ENCODE measurements at places on chromosomes 16 and 17.

DNA sequence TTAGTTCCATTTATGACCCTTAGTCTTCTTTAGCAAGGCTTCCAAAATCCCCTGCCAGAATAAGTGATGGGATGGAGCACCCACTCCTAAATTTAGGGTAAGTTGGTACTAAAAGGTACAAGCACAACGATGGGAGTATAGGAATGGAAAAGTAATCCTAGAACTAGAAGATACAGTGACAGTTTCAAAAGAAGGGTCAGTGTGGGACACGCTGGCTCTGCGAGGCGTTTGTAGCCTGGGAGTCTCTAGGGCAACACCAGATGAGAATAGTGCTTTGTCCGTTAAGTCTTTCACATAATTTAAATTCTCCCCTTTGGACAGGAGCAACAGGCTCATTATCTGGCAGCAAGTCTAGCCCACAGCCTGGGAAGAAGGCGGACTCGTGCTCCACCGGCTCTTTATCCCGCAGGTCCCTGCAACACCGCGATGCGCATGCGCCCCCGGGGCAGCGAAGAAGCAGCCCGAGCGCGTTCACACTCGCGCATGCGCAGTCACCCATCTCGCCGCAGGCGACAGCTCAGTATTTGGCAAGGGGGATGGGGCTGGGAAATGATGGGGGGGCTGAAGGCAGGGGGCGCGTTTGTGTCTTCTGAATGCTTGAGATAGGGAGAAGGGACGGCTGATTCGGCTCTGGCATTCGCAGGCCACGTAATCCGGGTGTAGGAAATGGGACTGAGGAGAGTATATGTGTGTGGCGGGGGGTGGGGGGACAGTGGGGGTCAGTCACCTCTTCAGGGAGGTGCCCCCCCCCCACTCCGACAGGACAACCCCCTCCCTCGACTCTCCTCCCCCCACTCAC, 564 bp downstream of the SPOP start:
- peak; percentile 97 for DNase-seq

- DNase-seq = no peak
These were observed 57.0 kb upstream of the CBFA2T3 start for GRCh38 chr16:89033796-89034572.

DNA sequence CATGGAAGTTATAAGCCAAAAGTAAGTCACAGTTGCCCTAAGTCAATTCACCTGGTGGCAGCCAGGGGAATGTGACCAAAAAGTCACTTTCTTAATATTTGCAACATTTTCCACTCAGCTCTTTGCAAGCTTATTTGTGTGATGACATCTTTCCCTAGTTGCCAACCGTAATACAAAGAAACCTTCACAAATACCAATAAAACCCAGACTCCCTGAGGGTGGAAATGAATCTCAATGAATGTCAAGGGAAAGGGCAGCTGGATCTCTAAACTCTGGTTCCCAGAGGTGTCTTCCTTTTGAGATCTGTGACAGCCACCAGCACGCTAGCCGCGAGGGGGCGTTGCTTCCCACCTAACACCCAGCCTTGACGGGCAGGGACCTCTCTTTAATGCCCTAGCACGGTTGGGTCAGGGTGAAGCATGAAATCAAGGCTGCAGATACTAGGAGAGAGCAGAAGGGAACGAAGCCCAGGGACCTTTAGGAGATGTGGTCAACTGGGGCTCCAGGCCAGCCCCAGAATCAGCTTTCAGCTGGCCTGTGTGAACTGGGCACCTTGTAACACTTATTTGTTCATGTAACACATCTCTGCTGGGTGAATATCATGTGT, 82.2 kb downstream of the CMC2 start:
- no peak for DNase-seq

DNA sequence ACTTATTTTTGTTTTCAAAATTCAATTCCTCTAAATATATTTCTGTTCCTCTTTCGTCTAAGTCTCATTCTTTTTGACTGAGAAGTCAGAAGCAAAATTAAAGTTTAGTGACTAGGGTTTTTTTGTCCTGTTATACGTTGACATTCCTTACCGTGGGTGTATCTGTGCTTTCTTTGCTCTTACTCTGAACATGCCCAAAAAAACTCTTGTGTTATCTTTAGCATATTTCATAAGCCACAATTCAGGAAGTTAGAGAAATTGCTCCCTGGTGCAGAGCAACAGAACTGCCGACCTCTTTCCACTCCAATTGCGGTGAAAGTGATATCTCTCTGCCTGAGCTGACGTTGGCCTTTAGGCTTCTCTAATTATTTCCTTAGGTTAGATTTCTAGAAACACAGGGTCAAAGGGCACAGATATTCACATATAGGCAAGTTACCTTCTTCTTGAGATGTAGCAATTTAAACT, 65.7 kb downstream of the CENPV start:
- DNase-seq = no peak

- DNase-seq = no peak
These were observed 615.1 kb downstream of the CDH8 start for GRCh38 chr16:61421111-61421510.

DNA sequence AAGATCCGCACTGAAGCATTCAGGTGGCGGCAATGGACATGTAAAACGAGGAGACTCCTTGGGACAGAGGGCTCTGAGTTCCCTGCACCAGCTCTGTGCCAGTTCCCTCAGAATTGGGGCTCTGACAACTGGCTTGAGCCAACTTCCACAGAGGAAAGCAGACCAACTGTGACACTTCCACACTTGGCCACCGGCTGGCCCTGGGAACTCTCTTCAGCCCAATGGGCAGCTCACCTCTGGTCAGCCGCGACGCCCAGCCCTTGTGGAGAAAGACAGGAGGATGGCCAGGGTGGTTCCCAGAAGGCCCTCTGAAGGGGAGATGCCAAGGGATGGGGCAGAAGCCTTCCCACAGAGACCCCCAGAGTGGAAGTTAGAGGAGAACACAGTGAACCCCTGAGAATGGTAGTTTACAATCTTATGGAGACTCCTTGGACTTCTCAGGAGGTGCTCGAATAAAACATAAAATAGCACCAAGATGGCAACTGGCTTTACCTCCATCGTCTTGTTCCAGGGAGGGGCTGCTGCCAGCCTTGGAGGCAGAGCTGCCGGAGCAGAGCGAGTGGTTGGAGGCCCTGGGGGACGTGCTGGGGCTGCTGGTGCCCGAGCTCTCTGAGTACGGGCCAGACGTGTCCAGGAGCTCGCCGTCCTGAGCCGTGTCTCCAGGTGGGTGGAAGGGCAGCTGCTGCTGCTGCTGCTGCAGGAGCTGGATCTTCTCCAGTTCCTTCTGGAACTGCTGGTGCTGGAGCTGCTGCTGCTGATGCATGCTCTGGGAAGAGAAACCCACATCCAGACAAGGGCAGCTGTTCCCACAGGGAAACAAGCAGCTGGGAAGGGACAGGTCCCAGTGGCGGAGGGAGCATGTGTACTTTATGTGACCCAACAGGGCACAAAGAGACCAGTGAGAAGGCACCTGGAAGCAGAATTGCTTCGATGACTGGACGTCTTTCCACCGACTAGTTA, 35.0 kb upstream of the ICAM2 start:
- DNase-seq = no peak

GRCh38 chr16:12228602-12229499, 252.3 kb downstream of the SNX29 start:
- DNase-seq = peak; percentile 11

DNA sequence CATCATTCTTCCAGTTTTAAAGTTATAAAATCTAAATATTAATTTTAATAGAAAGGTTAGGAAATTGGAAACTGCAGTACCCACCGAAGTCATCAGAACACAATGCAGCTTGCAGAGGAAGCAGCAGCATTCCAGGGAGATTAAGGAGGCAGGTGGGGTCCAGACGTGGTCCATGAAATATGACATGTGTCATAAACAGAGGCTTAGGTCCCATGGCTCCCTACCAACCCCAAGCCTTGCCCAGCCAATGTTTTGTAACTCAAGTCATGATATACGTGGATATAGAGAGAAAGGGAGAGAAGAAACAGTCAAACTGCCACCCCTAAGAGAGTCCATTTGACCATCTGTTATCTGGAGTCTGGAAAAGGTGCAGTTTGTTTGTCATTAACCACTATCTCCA, 670.0 kb downstream of the TOX3 start:
- DNase-seq = no peak

DNA sequence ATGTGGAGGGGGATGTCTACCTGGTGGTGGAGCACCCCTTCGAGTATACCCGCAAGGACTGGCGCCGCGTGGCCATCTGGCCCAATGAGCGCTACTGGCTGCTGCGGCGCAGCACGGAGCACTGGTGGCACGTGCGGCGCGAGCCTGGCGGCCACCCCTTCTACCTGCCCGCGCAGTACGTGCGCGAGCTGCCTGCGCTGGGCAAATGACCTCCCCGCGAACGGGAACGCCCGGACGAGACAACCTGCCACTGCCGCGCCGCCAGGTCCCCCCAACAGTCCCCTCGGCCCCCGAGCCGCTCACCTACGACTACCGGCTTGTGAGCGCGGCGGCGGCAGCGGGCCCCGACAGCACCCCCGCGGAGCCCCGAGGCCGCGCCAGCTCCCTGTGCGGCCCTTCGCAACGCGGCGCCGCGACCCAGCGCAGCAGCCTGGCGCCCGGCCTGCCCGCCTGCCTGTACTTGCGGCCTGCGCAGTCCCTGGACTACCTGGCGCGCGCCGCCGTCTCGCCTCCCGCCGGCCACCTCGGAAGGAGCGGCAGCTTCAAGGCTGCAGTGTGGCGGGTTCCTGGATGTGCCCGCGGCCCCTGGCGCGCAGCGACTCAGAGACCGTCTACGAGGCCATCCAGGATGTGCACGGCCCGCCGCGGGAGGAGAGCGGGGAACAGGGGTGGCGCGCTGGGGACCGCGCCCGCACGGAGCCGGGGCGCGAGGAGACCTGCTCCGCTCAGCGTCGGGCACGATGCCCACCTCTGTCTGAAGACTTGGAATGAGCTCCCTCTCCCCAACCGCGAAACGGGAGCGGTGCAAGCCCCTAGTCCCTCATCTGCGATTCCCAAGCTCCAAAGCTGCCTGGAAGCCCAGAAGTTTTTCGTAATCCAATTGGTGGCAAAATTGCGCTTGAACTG, 48.7 kb upstream of the AMZ2 start:
- DNase-seq = no peak

- no peak for DNase-seq
These were observed 43.4 kb downstream of the NEUROD2 start for GRCh38 chr17:39564211-39564848.

DNA sequence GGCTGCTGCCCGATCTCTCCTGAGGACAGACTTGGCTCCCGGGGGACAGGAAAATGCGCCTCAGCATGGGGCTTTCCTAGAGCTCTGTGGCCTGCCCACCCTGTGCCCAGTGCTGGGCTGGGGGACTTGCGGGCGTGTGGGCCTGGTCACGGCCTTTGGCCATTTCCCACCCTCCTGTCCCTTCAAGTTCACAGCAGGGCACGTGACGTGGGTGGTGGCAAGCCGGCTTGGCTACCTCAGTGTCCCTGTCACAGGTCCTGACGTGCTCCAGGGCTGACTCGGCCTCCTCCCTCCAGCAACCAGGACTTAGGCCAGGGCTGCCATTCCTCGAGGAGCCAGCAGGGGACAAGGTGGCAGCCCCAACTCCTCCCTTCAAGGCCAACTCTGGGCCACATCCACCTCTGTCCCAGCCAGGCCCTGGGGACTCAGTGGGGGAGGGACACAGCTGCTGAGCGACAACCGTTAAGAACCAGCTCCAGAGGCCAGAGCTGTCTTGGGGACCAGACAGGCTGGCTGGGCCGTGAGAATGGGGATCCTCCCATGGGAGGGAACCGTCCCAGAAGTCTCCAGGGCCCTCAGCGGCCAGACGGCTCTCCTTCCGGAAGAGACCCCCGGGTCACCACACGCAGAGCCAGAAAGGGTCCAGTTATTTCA, 981 bp upstream of the UNC13D start:
- no peak for DNase-seq

GRCh38 chr16:22945361-22945760, 131.4 kb downstream of the HS3ST2 start:
- no peak for DNase-seq

GRCh38 chr17:2508035-2508434, 3.7 kb downstream of the METTL16 start:
- no peak for DNase-seq

- no peak for DNase-seq
These were observed 135.2 kb upstream of the GSE1 start for GRCh38 chr16:85477801-85478363.

DNA sequence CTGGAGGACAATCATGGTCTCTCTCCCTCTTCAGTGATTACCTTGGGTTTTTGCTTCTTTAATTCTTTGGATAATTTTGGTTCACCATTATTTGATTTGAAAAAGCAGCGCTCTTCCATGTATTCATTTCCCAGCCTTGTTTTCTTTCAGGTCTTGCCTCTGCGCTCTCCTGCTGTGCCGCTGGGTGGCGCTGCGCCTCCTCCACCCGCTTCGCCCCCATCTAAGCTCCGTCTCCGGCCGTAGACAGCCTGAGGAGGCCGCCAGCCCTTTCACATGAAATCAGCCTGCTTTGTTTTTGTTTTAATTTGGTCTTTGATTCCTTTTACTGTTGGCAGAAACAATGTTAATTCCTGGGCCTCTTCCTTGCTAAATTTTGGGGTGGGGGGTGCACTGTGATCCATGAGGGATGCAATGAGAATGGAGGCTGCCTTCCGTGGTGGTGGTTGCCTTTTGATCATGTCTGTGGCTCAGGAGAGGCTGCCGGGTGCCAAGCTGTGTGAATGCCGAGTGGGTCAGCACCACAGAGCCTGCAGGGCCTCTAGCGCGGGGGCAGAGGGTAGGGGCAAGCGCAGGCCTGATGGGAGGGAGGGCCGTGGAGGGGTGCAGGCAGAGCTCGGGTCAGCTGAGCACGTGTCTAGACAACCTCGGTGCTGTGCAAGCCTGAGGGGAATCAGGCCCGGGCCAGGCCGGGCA, 64.1 kb downstream of the PLD6 start:
- no peak for DNase-seq

- DNase-seq = no peak
These were observed 52.7 kb upstream of the ZNF469 start for GRCh38 chr16:88329726-88330700.

DNA sequence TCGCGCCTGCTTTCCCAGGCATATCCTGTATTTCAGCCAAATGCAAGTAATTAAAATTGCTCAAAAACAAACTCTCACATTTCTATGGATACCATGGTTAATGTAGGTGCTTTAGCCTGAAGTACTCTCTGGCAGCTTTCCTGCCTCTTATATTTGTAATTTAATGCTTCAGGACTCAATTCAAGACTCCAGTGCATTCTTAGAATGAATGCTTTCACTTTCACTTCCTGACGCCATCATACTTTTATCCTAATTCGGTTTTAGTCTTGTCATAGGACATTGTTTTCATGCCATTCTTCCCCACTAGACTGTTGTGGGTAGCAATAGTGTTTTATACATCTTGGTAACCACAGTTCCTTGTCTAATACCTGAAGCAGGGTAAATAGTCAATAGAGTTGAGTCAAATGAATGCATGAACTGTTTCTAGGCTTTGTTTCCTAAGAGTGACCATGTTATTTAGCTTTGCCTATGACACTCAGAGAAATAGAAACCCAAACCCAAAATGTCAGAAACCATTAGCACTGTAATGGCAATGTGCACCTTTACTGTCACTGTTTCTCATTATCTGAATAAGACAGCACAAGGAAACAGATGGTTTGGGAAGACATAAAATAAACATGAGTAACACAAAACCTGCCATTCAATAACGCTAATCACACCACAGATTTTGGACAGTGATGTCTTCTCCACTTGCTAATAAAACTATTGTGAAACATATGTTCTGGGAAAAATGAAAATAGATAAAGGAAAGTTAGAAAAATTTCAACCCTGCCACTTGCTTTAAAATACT, 705.5 kb downstream of the CDH11 start:
- DNase-seq = no peak
